Activated naive CD4-positive, alpha-beta T cell treated with anti-CD3 and anti-CD28 coated beads, Interleukin-2, amount 10 ng/mL, durations not matched to agents 5 hours and 36 hours (primary cell): ENCODE measurements at places on chromosomes 6 and 20. TPM values are rescaled to one million over a fixed set of nuclear protein-coding genes. Genes with fewer than 3 reads are reported as not detected.

CRISP2 gene
- not detected for total RNA-seq

LRRN4 gene
- total RNA-seq, result not detected

CLPSL2 gene
- total RNA-seq, result not detected

PAK1IP1 gene
- total RNA-seq, result 12.0 TPM

MAP1LC3A gene
- total RNA-seq, result 2.3 TPM

ZSCAN12 gene
- 7.2 TPM for total RNA-seq

WFDC2 gene
- total RNA-seq, result not detected

TFAP2C gene
- total RNA-seq, result not detected
